Left hindlimb (tissue), 1 donor: ENCODE measurements at places on chromosomes 5 and 9.

- DNase-seq = no peak
Measured at GRCh38 chr5:153573326-153574033, 83.0 kb downstream of the GRIA1 start.

DNA sequence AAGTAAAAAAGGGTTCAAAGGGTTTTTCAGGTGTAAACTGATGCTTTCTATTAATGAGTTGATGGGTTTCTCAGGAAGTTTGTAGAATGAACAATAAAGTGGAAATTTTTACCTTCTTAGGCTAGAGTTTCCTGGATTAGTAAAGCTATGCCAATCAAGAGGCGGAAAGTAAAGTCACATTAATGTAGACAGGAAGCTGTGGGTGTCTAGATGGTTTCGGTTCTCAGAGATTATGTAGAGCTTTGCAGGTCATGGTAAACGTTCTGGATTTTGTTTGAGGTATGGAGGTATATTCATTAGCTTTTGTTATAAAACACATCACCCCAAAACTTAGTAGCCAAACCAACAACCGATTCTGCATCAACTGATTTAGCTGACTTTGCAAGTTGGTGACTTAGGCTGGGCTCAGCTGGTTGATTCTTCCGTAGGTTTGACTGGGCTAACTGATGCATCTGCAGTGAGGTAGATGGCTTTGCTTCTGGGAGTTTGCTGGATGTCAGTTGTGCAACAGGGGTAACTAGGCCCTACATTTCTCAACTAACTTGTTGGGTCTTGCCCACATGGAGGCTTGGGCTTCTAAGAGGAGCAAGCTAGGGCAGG is 273.8 kb downstream of the MSX2 start:
- DNase-seq = no peak

DNA sequence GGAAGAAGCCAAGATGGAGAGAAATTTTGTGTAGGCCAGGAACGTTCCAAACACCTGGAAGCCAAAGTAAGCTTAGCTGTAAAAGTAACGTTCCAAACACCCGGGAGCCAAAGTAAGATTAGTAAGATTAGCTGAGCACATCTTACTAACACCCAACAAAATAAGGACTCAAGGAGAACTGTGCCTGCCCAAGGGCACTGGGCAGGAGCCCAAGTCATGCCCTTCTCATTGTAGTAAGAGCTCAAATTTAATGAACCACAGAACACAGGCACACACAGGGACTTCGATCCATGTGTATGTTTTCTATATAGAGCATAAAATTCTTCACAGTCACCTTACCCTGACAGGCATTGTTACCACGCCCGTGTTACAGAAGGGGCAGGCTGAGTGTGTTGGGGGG is 36.1 kb upstream of the NXNL2 start:
- no peak for DNase-seq

GRCh38 chr5:65252977-65253376 is 228.7 kb downstream of the ADAMTS6 start:
- no peak for DNase-seq

DNA sequence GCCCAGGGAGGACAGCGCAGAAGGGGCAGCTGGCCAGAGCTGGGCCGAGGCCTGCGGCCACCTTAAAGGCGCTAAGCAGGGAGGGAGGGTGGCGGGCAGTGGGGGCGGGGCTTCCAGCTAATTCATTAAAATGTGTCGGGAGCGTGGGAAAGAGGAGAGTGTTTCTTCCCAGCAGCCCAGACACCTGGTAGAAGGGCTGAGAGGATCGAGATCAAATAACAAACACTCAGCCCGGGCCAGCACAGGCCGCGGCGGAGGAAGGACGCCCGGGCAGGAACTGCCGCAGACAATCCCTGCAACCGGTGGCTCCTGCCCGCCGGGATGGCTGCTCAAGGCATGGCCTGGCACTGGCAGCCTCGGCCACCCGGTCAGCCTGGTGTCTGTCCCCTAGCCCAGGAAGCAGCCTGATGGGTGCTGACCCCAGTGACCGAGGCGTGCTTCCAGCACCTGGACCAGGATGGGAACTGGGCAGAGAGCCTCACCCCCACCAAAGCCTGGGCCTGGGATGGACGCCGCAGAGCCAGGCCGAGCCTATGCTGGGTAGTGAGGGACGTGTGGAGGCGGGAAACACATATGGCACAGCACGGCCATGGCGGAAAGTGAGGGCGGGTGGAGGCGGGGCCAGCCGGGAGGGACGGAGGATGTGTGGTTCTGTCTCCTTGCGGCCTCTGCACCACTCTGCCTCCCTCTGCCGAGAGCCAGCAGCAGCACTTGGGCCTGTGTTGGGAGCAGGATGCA is 3.2 kb upstream of the NRARP start:
- DNase-seq = peak; percentile 80

- no peak for DNase-seq
Measured at GRCh38 chr9:2992427-2992826, 148.5 kb upstream of the PUM3 start.

DNA sequence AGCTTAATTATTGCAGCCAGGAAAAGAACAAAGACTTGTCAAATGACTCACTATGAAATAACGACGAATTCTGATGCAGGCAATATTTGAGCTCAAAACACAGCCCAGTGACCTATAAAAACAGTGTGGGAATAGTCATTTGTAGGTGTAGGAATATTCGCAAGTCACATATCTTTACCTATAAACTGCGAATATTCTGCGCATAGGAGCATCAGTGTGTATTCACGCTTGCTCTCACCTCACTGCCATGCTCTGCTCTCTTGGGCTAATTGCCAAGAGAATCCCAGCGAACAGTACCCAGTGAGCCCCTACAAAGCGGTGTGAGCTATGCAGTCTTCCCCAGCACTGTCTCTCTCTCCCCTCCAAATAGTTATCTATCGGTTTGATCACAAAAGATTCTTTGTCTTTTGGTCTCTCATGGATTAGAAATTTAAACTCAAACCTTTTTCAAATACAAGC is 74.2 kb downstream of the ST8SIA4 start:
- DNase-seq = no peak

DNA sequence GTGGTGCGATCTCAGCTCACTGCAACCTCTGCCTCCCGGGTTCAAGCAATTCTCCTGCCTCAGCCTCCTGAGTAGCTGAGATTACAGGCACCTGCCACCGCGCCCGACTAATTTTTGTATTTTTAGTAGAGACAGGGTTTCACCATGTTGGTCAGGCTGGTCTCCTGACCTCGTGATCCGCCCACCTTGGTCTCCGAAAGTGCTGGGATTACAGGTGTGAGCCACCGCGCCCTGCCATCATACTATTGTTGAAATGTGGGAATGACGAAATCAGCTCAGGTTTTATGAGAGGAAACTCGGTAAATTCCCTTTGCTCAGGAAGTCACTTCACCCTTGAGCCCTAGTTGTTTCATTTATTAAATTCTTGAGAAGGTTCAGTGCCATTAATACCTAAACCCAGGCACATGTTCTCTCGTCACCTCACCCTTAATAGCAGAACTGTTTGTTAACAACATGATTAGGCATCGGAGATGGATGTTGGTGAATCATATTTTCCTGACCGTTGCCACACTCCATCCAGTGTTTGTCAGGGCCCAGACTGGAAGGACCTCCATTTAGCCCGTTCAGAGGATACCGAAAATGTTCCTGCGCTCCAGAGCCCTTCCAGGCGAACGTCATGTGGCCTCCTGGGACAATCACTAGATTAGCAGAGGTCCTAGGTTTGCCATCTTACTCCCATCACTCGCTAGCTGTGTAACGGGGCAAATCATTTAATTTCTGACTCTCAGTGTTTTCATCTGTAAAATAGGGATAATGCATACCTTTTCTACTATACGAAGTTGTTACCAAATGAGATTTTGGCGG is 20.0 kb upstream of the CREBRF start:
- DNase-seq = no peak

GRCh38 chr5:159098603-159099436 is 896 bp downstream of the EBF1 start:
- DNase-seq = peak; percentile 58

DNA sequence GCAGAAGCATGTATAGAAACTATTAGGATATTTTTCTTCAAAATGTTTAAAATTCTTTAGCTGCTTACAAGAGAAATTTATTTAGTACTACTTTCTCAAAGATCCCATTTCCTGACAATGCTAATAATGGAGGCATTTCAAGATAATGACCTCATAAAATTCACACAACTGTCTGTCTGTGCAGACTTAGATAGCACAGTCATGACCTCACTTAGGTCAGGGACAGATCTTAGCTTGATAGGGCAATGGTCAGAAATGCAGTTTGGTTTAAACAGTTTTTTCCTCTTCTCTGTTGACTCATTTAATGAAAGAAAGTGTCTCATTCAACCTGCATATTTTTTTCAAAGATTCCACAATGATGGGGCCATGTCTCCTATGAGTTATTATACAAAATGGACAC is 128.4 kb downstream of the GRIA1 start:
- no peak for DNase-seq

DNA sequence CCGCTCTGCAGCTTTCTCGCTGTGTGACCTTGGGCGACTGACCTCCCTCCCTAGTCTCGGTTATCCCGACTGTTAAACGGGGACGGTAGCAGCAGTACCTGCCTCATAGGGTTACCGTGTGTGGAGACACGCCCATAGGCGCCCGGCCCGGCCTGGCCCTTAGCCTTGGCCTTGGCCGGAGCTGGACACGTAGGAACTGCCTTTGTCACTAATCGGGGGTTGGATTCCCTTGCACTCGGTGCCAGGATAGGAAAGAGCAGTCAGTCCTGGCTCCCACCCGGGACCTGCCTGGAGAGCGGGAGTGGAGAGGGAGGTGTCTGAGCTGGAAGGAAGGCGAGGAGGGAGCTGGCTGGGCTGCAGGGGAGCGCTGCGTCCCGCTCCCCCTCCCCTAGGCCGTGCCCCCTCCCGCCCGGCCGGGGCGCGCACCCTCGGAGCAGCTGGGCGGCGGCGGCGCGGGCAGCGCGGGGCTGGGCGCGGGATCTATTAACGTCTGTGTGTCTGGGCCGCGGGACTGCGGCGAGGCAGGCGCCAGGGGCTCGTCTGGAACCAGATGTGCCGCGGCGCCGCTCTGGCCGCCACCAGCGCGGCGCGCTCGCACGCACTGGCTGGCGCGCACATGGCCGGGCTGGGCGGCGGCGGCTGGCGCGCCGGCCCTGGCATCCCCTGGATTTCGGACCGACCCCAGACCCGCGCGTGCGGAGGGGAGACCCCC is 31.7 kb downstream of the PRRX2 start:
- DNase-seq = peak; percentile 73

DNA sequence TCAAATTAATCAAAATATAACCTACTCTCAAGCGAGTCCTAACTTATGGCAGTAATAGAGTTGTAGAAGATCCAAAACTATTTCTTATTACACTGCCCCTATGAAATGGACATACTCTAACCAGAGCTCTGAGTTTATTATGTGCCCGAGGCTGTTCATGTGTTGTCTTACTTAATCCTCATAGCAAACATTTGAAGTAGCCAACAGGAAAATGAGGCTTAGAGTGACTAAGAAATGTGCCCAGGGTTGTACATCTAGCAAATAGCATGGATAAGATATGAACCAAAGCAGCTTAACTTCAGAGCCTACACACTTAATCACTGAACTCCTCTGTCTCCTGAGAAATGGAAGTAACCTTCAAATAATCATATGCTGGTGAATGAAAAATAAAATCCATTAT is 1551.7 kb downstream of the MAT2B start:
- no peak for DNase-seq

DNA sequence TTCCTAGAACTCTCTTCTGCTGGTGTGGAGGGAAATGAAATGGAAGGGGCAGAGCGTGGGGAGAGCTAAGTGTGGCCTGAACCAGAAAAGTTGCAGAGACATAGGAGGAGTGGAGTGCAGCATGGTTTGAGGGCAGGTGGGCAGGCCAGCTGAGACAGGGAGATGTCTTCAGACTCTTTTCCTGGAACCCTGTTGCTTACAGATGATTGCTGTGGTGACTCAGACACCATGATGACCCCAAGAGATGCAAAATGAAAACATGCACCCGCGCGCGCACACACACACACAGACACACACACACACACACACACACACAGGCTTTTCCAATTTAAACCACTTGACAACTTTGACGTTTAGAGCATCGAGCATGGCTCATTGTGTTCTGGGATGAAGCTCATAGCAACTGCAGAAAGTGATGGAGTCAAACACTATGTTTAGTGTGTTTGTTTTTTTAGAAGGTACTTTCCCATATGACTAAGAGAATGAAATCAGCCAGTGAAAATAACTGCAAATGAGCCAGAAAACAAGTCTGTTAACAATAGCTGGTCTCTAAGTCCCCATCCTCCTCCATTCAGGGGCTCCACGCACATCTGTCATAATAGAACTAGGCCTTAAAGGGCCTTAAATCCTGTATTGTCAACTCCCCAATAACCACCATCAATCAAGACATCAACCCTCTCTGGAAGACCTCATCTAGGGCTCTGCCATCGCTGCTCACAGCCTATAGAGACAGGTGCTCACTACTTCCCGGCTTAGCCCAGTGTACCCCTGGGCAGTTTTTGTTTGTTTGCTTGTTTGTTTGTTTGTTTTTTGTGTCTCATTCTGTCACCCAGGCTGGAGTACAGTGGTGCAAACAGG is 9.6 kb downstream of the TMOD1 start:
- no peak for DNase-seq

DNA sequence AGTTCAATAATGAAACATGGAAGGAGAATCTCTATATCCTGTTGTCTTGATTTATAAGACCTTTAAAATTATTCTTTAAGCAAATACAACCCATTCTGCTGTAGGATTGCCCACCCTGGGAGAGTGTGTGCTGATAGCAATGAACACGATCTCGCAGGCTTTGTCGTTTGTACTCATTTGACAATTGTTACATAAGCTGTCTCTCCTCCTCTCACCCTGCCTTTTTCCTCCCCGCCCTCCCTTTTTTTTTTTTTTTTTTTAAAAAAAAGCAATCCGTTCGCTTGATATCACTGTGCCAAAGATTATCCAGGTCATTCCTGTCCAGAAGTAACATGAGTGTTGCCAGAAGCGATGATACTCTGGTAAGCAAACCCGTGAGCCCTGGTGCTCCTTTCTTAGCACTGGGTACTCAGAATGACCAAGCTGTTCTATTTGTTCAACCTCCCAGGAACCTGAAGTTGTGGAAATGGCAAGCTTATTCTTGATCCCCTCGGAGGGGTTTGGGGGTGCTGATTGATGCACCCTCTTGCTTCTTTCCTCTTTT is 82.7 kb upstream of the CTSL start:
- DNase-seq = no peak

DNA sequence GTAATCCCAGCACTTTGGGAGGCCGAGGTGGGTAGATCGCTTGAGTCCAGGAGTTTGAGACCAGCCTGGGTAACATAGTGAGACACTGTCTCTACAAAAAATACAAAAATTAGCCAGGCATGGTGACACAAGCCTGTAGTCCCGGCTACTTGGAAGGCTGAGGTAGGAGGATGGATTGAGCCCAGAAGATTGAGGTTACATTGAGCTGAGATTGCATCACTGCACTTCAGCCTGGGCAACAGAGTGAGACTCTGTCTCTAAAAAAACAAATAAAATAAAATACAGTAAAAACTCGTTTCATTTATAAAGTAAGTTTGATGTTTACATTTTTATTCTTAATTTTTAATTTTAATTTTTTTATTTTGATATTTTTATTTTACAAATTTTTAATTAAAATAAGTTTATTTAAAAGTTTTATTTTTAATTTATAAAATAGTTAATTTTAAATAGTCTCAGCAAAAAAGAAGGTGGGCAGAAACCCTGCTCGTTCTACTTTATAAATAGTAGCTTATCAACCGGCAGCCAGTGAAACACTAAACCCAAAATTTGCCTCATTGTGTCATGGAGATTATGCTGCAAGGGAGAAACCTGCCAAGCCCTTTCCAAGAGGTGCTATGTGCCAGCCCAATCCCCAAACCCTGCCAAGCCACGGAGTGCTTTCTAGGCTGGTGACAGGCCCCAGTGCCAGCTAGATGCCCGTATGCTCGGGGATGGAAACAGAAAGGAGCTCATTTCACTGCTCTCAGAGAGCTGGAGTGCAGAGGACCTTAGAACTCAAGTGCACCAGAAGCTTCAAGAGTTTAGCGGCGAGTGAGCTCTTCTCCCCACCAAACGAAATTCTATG is 38.9 kb downstream of the SERINC5 start:
- peak; percentile 71 for DNase-seq
